ENCODE measurements at places on chromosomes 7 and 10.

- H3K36me3 ChIP-seq, result no peaks in the 10 kb centered on the region
- no peak for DNase-seq
- H3K27ac ChIP-seq, result no peak overlapping the region
- no peak overlapping the region for H3K4me3 ChIP-seq
- no peaks in the 10 kb centered on the region for H3K27me3 ChIP-seq
Measured at GRCh38 chr7:42108803-42109528, 128.0 kb downstream of the GLI3 start.

DNA sequence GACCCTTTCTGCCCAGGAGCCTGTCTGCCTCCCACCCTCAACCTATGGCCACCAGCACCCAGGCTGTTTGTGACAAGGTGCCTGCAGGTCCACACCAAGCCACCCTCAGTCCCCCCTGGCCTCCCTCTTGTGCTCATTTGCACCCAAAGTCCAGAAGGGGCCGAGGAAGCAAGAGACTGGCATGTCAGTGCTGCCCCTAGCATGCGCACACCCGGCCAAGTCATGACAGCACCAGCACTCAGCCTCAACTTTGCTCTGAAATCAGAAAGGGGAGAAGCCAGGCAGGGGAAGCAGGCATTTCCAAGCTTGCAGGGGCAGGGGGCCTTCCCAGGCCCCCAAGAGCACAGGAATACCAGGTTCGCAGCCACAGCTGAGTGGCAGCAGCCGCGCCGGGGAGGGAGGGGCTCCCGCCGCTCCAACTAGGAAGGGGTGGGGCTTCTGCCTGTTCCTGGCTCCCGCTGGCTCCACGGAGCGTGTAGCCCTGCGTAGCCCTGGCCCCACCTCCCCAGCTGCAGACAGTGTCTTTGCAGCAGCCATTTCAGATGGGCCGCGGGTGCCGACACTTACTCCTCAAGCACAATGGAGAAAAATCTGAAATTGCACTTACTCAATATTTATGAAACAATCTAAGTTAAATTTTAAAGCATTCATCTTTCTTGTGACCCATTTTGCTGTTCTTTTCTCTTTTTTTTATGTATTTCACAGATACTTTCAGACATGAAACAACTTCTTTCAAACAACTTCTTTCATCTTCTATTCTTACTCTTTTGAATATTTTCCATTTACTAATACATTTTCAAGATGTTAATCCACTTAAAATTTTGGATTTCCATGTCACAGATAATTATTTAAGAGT lies 54.9 kb upstream of the ABCB5 start:
- no peaks in the 10 kb centered on the region for H3K27me3 ChIP-seq
- no peak overlapping the region for H3K27ac ChIP-seq
- no peak for DNase-seq
- H3K4me1 ChIP-seq, result no peaks in the 10 kb centered on the region
- H3K36me3 ChIP-seq, result no peaks in the 10 kb centered on the region

GRCh38 chr10:126259760-126260479 lies 128.4 kb downstream of the ADAM12 start:
- H3K36me3 ChIP-seq, result no peaks in the 10 kb centered on the region
- no peaks in the 10 kb centered on the region for H3K27me3 ChIP-seq
- H3K27ac ChIP-seq, result no peak overlapping the region
- no peaks in the 10 kb centered on the region for H3K4me1 ChIP-seq
- H3K4me3 ChIP-seq, result no peak overlapping the region

DNA sequence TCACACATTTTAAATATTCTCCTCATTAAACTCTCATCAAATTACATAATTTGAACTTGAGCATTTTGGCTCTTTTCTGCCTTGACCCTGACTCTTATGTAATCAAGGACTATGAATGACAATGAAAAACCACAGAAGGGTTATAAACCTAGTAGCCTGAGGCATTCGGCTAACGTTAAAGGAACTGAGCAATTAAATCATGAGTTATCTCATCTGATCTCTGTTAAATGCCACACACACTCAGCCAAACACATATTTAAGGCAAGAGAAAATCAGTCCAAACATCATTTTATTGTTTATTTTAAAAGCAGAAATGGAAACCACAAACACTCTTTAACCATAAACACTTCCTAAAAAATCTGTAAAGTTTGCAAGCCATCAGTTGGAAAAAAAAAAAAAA lies 204.3 kb downstream of the DGKI start:
- H3K36me3 ChIP-seq, result no peaks in the 10 kb centered on the region
- no peak overlapping the region for H3K4me3 ChIP-seq
- DNase-seq, result no peak
- no peaks in the 10 kb centered on the region for H3K27me3 ChIP-seq

- DNase-seq, result no peak
- H3K27ac ChIP-seq, result no peak overlapping the region
- no peaks in the 10 kb centered on the region for H3K4me1 ChIP-seq
- H3K27me3 ChIP-seq, result no peaks in the 10 kb centered on the region
Measured at GRCh38 chr10:62461120-62461519, 87.0 kb downstream of the ZNF365 start.

DNA sequence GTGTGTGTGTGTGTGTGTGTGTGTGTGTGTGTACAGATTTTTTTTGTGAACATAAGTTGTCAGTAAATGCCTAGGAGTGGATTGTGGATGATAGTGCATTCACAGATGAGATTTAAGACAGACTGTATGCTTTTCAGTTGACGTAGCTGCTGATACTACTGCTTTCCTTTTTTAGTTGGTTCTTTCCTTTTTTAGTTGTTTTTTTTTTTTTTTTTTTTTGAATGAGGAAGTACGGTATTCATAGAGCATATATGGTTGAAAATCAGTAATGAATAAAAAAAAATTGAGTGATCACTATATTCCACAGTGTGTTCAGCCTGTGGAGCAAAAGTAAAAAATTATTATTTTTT lies 80.5 kb downstream of the RBM33 start:
- DNase-seq, result no peak
- no peaks in the 10 kb centered on the region for H3K36me3 ChIP-seq
- H3K27ac ChIP-seq, result no peak overlapping the region
- H3K4me3 ChIP-seq, result no peak overlapping the region
- H3K27me3 ChIP-seq, result no peaks in the 10 kb centered on the region

DNA sequence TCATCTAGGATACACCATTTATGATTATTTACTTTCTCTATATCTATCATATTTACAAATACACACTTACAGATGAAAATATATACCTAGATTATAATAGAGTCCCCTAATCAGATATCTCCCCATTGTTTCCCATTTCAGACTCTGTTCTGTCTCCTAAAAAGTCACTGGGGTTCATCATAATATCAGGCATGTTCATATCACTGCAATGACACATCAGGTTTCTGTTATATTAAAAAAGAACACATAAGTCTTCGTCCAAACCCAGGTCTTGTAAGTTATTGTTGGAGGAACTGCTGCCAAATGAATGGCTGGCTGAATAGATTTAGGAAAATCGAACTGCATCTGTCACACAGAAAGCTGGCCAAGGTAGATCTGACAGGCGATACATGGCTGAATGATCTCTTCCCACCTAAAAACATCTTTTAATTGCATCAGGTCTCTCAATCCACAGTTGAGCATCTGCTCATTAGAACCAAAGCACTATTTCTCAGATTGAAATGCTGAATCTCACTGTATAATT lies 178.7 kb downstream of the CACNA2D1 start:
- DNase-seq, result no peak
- no peaks in the 10 kb centered on the region for H3K36me3 ChIP-seq

GRCh38 chr7:54782829-54783228 lies 23.8 kb upstream of the SEC61G start:
- H3K4me1 ChIP-seq, result no peaks in the 10 kb centered on the region
- no peak for DNase-seq
- H3K27ac ChIP-seq, result no peak overlapping the region
- no peaks in the 10 kb centered on the region for H3K27me3 ChIP-seq
- no peaks in the 10 kb centered on the region for H3K36me3 ChIP-seq

All from naive thymus-derived CD4-positive, alpha-beta T cell (primary cell).